ENCODE measurements at places on chromosomes 3 and 15.

DNA sequence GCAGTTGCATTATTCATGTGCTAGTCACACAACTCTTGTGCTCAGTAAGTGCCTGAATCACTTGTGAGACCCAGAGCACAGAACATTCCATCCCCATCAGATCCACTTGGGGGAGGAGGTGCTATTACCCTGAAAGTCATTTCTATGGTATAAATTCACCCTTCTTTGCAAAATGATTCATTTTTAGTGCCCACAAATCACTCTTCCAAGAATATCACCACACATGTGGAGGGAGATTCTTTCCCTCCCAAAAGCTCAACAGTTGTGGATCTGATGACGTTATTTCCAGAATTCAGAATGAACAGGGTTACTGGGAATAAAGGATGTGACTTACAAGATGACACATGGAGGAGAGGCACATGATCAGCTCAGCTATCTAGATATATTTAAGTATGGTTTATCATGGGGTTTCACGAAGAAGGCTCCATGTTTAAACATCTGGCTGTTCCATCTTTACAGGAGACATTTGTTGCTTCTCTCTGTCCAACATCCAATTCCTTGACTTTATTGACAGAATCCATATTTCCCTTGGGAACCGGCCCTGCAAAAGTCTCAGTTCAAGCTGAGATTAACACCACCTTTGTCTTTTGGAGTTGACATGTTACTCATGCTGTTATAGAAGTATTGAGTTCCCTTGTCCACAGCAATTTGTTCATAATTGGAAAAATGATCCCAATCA, 214.2 kb upstream of the PROK2 start:
- DNase-seq: no peak

- DNase-seq: no peak
These were observed 118.3 kb upstream of the GALNT15 start for GRCh38 chr3:16056217-16056616.

DNA sequence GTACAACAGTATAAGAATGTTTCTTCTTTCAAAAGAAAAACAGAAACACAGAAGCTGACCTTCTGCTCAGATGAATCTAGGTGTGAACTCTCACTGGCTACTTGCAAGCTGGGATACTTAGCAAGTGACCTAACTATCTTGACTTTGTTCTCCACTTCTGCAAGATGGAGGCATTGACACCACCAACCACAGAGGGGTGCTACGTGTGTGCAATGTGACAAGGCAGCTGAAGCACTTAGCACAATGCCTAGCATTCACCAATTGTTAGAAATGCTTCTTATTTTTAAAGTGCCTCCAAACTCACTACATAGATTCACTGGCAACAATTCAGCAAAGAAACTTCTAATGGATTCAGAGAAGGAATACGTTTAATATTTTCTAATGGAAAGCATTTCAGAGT, 331.4 kb upstream of the WNT5A start:
- DNase-seq: no peak

GRCh38 chr3:118476885-118477618, 557.6 kb downstream of the IGSF11 start:
- DNase-seq: no peak

DNA sequence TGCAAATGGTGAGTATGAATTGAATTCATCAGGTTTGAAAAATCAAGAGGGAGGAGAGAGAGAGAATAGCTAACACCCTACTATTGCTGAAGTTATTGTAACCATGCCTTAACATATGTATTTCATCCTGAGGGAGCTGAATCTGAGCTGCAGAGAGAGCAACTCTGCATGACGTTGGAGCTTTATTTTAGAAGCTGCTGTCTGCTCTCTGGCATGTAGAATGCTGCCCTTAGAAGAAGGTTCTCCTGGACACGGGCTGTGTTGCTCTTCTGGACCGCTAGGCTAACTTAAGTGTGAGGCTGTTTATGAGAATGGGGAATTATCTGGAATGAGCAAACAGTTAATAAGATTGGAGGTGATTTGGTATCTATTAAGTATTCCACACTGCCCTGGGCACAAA, 814.6 kb downstream of the AGBL1 start:
- DNase-seq: no peak

- no peak for DNase-seq
These were observed 608.3 kb downstream of the RBMS3 start for GRCh38 chr3:29889215-29889614.

DNA sequence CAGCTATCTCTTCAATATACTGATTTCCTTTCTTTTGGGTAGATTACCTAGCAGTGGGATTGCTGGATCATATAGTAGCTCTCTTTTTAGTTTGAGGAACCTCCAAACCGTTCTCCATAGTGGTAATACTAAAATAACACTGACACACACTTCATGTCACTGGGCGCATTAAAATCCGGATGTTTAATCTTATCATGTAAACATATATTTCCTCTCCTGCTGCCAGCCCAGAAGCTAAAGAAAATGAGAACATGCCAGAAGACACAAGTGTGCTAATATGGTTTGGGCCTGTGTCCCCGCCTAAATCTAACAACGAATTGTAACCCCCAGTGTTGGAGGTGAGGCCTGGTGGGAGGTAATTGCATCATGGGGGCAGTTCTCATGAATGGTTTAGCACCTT, 23.6 kb upstream of the KCNMB2 start:
- DNase-seq: no peak

DNA sequence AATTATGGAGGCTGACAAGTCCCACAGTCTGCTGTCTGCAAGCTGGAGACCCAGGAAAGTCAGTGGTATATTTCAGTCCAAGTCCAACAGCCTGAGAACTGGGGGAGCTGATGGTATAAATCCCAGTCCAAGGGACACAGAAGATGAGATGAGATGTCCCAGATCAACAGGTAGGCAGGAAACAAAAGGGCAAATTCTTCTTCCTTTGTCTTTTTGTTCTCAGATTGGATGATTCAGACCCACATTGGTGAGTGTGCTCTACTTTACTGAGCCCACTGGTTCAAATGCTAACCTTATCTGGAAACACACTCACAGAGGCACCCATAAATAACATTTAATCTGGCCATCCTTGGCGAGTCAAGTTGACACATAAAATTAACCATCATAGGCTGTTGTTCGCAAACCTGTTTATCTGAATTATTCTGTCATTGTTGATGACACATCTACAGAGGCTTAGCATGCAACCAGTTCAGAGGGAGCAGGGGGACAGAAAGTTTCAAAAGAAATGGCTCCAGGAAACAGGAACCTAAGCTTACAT, 62.7 kb upstream of the ITGA11 start:
- DNase-seq: no peak

- no peak for DNase-seq
These were observed 55.2 kb downstream of the HMCES start for GRCh38 chr3:129333891-129334290.

- no peak for DNase-seq
These were observed 54.4 kb downstream of the WDR76 start for GRCh38 chr15:43881245-43881644.
